Activated CD8-positive, alpha-beta T cell treated with anti-CD3 and anti-CD28 coated beads, Interleukin-2, amount 10 ng/mL, durations not matched to agents 7 days and 5 days (primary cell): ENCODE measurements at places on chromosomes 5 and 9. TPM values are rescaled to one million over a fixed set of nuclear protein-coding genes. Genes with fewer than 3 reads are reported as not detected.

The MZB1 gene
- total RNA-seq: 19.9 TPM

The ITK gene
- total RNA-seq: 263 TPM

The GRIA1 gene
- not detected for total RNA-seq

The ENTREP1 gene
- total RNA-seq: not detected

The PRDM9 gene
- not detected for total RNA-seq

The NEUROG1 gene
- not detected for total RNA-seq

The FRMPD1 gene
- total RNA-seq: not detected

The FAM221B gene
- not detected for total RNA-seq

The LOX gene
- total RNA-seq: not detected

The NIM1K gene
- 0.50 TPM for total RNA-seq

The NRG2 gene
- total RNA-seq: not detected

The DIPK1B gene
- total RNA-seq: 0.16 TPM

The TMC1 gene
- total RNA-seq: not detected

The DMRT3 gene
- not detected for total RNA-seq

The IL33 gene
- total RNA-seq: not detected

The SLC12A7 gene
- total RNA-seq: 101 TPM

The RANBP17 gene
- total RNA-seq: 0.13 TPM

The ANKRD20A1 gene
- total RNA-seq: 1.2 TPM

The SLC34A3 gene
- not detected for total RNA-seq

The TMEM252 gene
- total RNA-seq: not detected

The OSMR gene
- total RNA-seq: not detected

The ADAMTS19 gene
- not detected for total RNA-seq

The S1PR3 gene
- not detected for total RNA-seq

The AFAP1L1 gene
- total RNA-seq: not detected

The SLC6A7 gene
- total RNA-seq: not detected

The IRX2 gene
- not detected for total RNA-seq

The CNTNAP3 gene
- not detected for total RNA-seq

The TRPM6 gene
- total RNA-seq: not detected

The ZDHHC11 gene
- 17.0 TPM for total RNA-seq

The CCDC171 gene
- total RNA-seq: 1.9 TPM

The CAST gene
- total RNA-seq: 149 TPM

The PLPP7 gene
- total RNA-seq: not detected

The CACFD1 gene
- total RNA-seq: 2.4 TPM

The PCDHA10 gene
- not detected for total RNA-seq

The KIF20A gene
- 70.1 TPM for total RNA-seq

The GPR21 gene
- total RNA-seq: 1.1 TPM

The ANP32B gene
- total RNA-seq: 347 TPM

The PTGES gene
- not detected for total RNA-seq

The MEIKIN gene
- total RNA-seq: not detected

The C5 gene
- total RNA-seq: 2.3 TPM

The TRPM3 gene
- not detected for total RNA-seq

The TMEM171 gene
- total RNA-seq: not detected

The C9orf43 gene
- total RNA-seq: 0.60 TPM

The ADRB2 gene
- 2.2 TPM for total RNA-seq

The SLC25A2 gene
- total RNA-seq: 0.39 TPM

The SCAI gene
- 10.7 TPM for total RNA-seq

The SNCAIP gene
- total RNA-seq: not detected

The SPINK4 gene
- total RNA-seq: not detected

The ZFAND5 gene
- total RNA-seq: 64.1 TPM
